ENCODE measurements at places on chromosomes 1 and 21. TPM values are rescaled to one million over a fixed set of nuclear protein-coding genes. Genes with fewer than 3 reads are reported as not detected.
A peak's percentile ranks its signal among the peaks of the same experiment; 100 is the strongest.

GRCh38 chr1:78234496-78234895, 188.7 kb downstream of the GIPC2 start:
- H3K36me3 ChIP-seq: no peaks in the 10 kb centered on the region
- no peak overlapping the region for H3K27ac ChIP-seq
- H3K4me3 ChIP-seq: no peak overlapping the region
- H3K27me3 ChIP-seq: no peaks in the 10 kb centered on the region

GRCh38 chr1:9687874-9688582, 36.5 kb downstream of the PIK3CD start:
- H3K27ac ChIP-seq: peak overlapping the region; percentile 65
- peaks cover 67% of the 10 kb centered on the region for H3K4me1 ChIP-seq
- H3K36me3 ChIP-seq: peaks cover 9% of the 10 kb centered on the region
- DNase-seq: peak; percentile 31

DNA sequence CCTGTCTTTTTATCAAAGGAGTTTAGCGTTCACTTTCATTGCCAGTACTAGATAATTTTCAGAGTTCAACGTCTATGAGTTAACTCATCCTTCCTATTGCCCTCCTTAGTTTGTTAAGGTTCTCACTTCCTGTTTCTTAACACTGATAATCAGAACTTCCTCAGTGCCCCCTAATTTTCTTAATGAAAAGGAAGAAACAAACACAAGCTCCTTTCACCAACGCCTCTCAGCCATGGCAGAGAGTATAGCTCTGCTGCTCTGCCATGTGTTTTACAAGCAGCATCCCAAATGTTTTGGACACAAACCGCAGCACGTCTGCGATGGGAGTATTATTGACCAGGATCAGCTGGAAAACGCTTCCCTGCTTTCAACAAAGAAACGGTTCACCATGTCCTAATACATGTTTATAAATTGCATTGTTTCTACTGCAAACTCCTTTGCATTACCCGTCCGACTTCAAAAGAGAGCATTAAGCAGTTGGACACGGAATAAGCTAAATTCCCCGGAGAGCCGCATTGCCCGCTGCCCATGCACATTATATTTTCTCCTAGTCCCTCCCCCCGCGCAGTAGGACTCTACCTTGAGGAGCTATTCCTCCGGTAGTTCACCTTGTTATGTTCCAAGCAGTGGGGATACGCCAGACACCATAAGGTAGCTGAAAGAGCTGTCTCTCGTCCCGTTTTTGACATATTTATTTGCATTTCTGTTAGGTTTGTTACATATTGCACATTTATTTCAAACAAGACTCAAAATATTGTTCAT, 561 bp downstream of the OLFM3 start:
- no peak overlapping the region for H3K4me3 ChIP-seq
- no peaks in the 10 kb centered on the region for H3K36me3 ChIP-seq
- no peak overlapping the region for H3K27ac ChIP-seq
- H3K4me1 ChIP-seq: no peaks in the 10 kb centered on the region
- no peaks in the 10 kb centered on the region for H3K27me3 ChIP-seq

GRCh38 chr1:3021233-3021671, at the start of gene ACTRT2:
Gene ACTRT2 (plus strand): TSS chr1:3021467. CDS start chr1:3021687, 220 bp downstream.
- H3K4me3 ChIP-seq: no peak within 1 kb of the TSS
- no peak for DNase-seq

- H3K27ac ChIP-seq: no peak overlapping the region
- H3K4me1 ChIP-seq: no peaks in the 10 kb centered on the region
- no peak overlapping the region for H3K4me3 ChIP-seq
- no peak for DNase-seq
- no peaks in the 10 kb centered on the region for H3K36me3 ChIP-seq
Observed at GRCh38 chr1:86155807-86156565, 586 bp downstream of the COL24A1 start.

DNA sequence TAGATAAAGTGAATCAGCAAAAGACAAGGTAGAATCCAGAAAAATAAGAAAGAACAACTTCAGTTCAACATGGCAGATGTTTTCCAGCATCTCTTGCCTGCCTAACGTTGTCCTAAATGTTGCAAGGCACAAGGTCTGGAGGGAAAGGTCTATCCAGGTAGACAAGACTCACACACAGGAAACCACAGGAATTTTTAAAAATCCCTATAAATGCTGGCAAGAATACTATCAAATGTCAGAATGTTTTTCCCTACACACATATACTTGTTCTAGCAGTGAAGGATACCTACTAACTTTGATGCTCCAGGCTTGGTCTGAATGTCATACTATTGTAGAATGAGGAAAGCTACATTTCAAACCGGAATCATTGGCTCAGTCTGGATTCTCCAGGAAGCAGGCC, 10.6 kb downstream of the GJA5 start:
- H3K27me3 ChIP-seq: no peaks in the 10 kb centered on the region
- H3K27ac ChIP-seq: no peak overlapping the region
- no peaks in the 10 kb centered on the region for H3K36me3 ChIP-seq
- DNase-seq: no peak
- H3K4me1 ChIP-seq: no peaks in the 10 kb centered on the region

- no peak overlapping the region for H3K27ac ChIP-seq
- H3K4me3 ChIP-seq: no peak overlapping the region
Observed at GRCh38 chr21:34092262-34092921, 19.0 kb downstream of the MRPS6 start.

The PPM1J gene
- total RNA-seq: 0.33 TPM

DNA sequence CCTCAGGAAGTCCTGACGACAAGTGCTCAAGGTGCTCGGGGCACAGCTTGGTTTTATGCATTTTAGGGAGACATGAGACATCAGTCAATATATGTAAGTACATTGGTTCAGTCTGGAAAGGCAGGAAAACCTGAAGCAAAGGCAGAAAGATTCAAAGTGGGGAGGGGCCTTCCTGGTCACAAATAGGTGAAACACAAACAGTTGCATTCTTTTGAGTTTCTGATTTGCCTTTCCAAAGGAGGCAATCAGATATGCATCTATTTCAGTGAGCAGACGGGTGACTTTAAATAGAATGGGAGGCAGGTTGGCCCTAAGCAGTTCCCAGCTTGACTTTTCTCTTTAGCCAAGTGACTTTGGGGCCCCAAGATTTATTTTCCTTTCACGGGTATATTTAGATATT, 8.9 kb upstream of the RNF187 start:
- no peak overlapping the region for H3K27ac ChIP-seq
- H3K4me3 ChIP-seq: no peak overlapping the region
- peaks cover 20% of the 10 kb centered on the region for H3K4me1 ChIP-seq
- no peak for DNase-seq

The PRAMEF6 gene
- not detected for total RNA-seq

GRCh38 chr21:44365251-44365966, 12.0 kb downstream of the TRPM2 start:
- no peaks in the 10 kb centered on the region for H3K36me3 ChIP-seq
- H3K4me3 ChIP-seq: no peak overlapping the region
- no peaks in the 10 kb centered on the region for H3K27me3 ChIP-seq

GRCh38 chr1:208756339-208756981, 512.3 kb upstream of the PLXNA2 start:
- no peak overlapping the region for H3K4me3 ChIP-seq
- no peaks in the 10 kb centered on the region for H3K4me1 ChIP-seq
- no peaks in the 10 kb centered on the region for H3K27me3 ChIP-seq
- DNase-seq: no peak

DNA sequence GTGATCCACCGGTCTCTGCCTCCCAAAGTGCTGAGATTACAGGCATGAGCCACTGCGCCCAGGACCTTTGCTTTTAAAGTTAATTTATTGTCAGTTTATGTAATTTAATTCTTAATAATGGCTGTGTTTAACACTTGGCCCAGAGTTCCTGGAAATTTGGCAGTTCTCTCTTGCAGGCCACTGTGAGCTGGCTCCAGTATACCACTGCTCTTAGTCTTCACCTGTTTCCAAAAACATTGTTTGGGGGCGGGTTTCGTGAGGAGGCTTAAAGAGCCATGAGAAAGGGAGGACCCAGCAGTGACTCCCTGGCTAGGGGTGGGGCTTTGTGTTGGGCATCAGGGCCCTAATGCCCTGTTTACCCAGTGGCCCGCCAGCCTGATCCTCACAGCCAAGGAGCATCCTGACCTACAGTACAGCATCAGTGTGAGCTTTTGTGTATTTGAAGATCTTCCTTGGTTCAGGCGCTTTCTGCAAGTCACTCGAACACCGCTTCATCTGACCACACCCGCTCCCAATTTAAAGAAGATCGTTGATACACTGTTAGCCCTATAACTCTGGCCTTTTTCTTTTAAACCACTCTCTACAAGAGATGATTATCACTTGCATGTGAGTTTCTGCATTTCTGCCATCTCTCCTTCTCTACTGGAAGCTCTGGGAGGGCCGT, 12.0 kb upstream of the BGLAP start:
- H3K27me3 ChIP-seq: no peaks in the 10 kb centered on the region
- H3K4me3 ChIP-seq: no peak overlapping the region
- H3K27ac ChIP-seq: no peak overlapping the region

The LMOD1 gene
- not detected for total RNA-seq

The HTR1D gene
- total RNA-seq: not detected

GRCh38 chr1:26043765-26044164, 2.2 kb downstream of the SLC30A2 start:
- DNase-seq: no peak
- H3K4me1 ChIP-seq: no peaks in the 10 kb centered on the region
- no peak overlapping the region for H3K27ac ChIP-seq
- H3K4me3 ChIP-seq: no peak overlapping the region
- peaks cover 30% of the 10 kb centered on the region for H3K27me3 ChIP-seq

The RHD gene
- not detected for total RNA-seq

GRCh38 chr1:184449916-184450315, 63.1 kb downstream of the C1orf21 start:
- H3K36me3 ChIP-seq: no peaks in the 10 kb centered on the region
- no peak overlapping the region for H3K4me3 ChIP-seq
- no peaks in the 10 kb centered on the region for H3K4me1 ChIP-seq
- no peak for DNase-seq

- H3K4me3 ChIP-seq: no peak overlapping the region
- DNase-seq: no peak
- no peaks in the 10 kb centered on the region for H3K36me3 ChIP-seq
- H3K27ac ChIP-seq: no peak overlapping the region
- H3K4me1 ChIP-seq: no peaks in the 10 kb centered on the region
Observed at GRCh38 chr1:58409336-58409735, 137.2 kb downstream of the OMA1 start.

- DNase-seq: no peak
- no peak overlapping the region for H3K4me3 ChIP-seq
- no peaks in the 10 kb centered on the region for H3K4me1 ChIP-seq
- no peaks in the 10 kb centered on the region for H3K27me3 ChIP-seq
- H3K36me3 ChIP-seq: no peaks in the 10 kb centered on the region
Observed at GRCh38 chr1:56094168-56094567, 485.2 kb downstream of the PLPP3 start.

The LRRIQ3 gene
- total RNA-seq: 2.9 TPM

The H6PD gene
- total RNA-seq: 7.9 TPM

GRCh38 chr1:37394574-37395464, 79.6 kb upstream of the ZC3H12A start:
- DNase-seq: no peak
- H3K4me1 ChIP-seq: no peaks in the 10 kb centered on the region
- peaks cover 2% of the 10 kb centered on the region for H3K27me3 ChIP-seq
- no peaks in the 10 kb centered on the region for H3K36me3 ChIP-seq

GRCh38 chr1:29124366-29125236, 898 bp upstream of the TMEM200B start:
- H3K36me3 ChIP-seq: no peaks in the 10 kb centered on the region
- peaks cover 8% of the 10 kb centered on the region for H3K27me3 ChIP-seq
- H3K27ac ChIP-seq: no peak overlapping the region
- peak; percentile 37 for DNase-seq

- peak; percentile 71 for DNase-seq
- no peak overlapping the region for H3K4me3 ChIP-seq
- no peak overlapping the region for H3K27ac ChIP-seq
- no peaks in the 10 kb centered on the region for H3K4me1 ChIP-seq
- H3K36me3 ChIP-seq: no peaks in the 10 kb centered on the region
- no peaks in the 10 kb centered on the region for H3K27me3 ChIP-seq
Observed at GRCh38 chr1:18875107-18875795, 15.8 kb upstream of the TAS1R2 start.

The TFB2M gene
- total RNA-seq: 31.9 TPM

The TRAF3IP3 gene
- total RNA-seq: 209 TPM

The THEM5 gene
- not detected for total RNA-seq

The SPRR1A gene
- not detected for total RNA-seq

DNA sequence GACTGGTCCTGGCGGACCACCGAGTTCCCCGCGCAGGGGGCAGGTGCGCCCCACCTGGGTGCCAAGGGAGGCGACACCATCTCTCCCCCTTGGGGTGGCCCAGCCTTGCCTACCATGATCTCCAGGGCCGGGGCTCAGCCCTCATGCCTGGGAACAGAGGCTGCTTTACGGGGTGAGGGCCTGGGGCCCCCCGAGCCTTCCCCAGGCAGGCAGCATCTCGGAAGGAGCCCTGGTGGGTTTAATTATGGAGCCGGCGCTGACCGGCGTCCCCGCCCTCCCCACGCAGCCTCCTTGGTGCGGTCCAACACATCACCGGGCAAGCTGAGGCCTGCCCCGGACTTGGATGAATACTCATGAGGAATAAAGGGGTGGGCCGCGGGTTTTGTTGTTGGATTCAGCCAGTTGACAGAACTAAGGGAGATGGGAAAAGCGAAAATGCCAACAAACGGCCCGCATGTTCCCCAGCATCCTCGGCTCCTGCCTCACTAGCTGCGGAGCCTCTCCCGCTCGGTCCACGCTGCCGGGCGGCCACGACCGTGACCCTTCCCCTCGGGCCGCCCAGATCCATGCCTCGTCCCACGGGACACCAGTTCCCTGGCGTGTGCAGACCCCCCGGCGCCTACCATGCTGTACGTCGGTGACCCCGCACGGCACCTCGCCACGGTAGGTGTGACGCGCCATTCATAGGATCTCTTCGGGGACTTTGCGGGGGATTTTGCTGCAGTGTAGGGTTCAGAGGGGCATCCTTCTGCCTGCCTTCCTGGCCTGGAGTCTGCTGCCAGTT, 38.2 kb downstream of the TP73 start:
- H3K36me3 ChIP-seq: no peaks in the 10 kb centered on the region
- H3K4me1 ChIP-seq: no peaks in the 10 kb centered on the region
- H3K27ac ChIP-seq: no peak overlapping the region
- no peak for DNase-seq
- no peak overlapping the region for H3K4me3 ChIP-seq

- no peak overlapping the region for H3K27ac ChIP-seq
- H3K36me3 ChIP-seq: no peaks in the 10 kb centered on the region
- DNase-seq: no peak
- no peaks in the 10 kb centered on the region for H3K4me1 ChIP-seq
- no peaks in the 10 kb centered on the region for H3K27me3 ChIP-seq
Observed at GRCh38 chr1:60847391-60847790, 235.0 kb upstream of the NFIA start.
